ENCODE measurements at places on chromosomes 5 and 9.

GRCh38 chr5:123549256-123549904 lies 37.4 kb downstream of the CSNK1G3 start:
- no peak for DNase-seq
- H3K4me3 ChIP-seq = no peak overlapping the region
- no peak overlapping the region for H3K27ac ChIP-seq

- H3K4me1 ChIP-seq = peaks cover 37% of the 10 kb centered on the region
- H3K4me3 ChIP-seq = peak overlapping the region; percentile 99
- no peak for DNase-seq
Observed at GRCh38 chr9:128771094-128771721, 519 bp downstream of the ZER1 start.

DNA sequence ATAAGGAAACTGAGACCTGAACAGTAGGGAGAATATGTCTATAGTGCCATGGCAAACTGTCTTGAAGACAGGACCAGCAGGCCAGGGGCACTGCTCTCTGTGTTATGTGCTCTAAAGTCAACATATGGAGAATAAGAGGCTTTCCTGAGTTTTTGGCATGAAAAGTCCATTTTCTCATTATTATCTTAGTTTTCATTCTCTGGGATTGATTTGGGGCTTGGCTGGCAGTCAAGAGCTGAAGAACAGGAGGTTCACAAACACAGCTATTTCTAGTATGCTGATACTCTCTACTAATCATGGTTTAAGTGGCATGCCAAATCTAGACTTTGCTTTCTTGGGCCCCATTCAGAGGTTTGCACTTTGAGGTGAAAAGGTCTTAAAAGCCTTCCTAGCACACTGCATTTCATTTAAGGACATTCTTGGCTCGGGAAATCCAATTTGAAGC lies 404.4 kb downstream of the ZNF608 start:
- no peaks in the 10 kb centered on the region for H3K27me3 ChIP-seq
- H3K4me3 ChIP-seq = no peak overlapping the region
- peak overlapping the region; percentile 36 for H3K27ac ChIP-seq
- H3K36me3 ChIP-seq = no peaks in the 10 kb centered on the region
- peaks cover 7% of the 10 kb centered on the region for H3K4me1 ChIP-seq
- DNase-seq = no peak

DNA sequence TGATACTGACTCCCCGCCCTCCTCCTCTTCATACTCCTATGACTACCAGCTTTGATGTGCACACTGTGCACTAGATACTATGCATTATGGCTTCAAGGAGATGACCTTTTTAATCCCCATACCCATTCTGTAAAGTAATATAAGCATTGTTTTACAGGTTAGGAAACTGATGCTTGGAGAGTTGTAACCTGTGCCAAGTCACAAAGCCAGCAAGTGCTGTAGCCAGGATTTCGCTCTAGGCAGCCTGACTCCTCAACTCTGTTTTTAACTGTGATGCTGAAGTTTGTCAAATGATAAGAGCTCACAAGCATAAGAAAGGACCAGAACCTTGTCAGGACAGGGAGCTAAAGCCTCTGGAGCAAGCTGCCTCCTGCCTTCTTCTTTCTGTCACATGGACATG lies 461.3 kb downstream of the TMEM232 start:
- H3K4me1 ChIP-seq = no peaks in the 10 kb centered on the region
- no peaks in the 10 kb centered on the region for H3K27me3 ChIP-seq
- no peak overlapping the region for H3K4me3 ChIP-seq
- no peaks in the 10 kb centered on the region for H3K36me3 ChIP-seq

GRCh38 chr9:103941104-103941503 lies 153.0 kb upstream of the SMC2 start:
- H3K4me1 ChIP-seq = no peaks in the 10 kb centered on the region
- DNase-seq = no peak
- H3K36me3 ChIP-seq = no peaks in the 10 kb centered on the region

GRCh38 chr5:142455856-142456255 lies 131.0 kb upstream of the SPRY4 start:
- no peaks in the 10 kb centered on the region for H3K36me3 ChIP-seq
- H3K27me3 ChIP-seq = no peaks in the 10 kb centered on the region
- no peak overlapping the region for H3K27ac ChIP-seq
- H3K4me1 ChIP-seq = no peaks in the 10 kb centered on the region
- no peak for DNase-seq

DNA sequence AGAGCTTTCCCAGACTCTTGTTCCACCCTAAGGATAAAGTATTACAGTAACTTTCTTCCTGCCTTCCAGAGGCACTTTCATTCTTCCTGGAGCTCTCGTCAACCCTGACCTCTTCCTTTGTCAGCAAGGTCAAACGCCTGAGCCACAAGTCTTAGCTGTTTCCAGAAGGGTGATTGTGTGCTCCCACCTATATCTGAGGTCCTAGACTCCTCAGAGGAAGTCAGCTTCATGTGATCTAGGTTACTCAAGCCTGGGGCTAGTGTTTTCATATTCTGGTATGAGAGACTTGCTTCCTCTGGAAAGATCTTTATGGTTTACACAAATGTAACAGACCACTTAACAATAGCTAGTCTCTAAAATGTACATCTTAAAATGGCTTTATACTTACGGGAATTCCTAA lies 5.4 kb upstream of the FAM120A start:
- H3K27ac ChIP-seq = no peak overlapping the region
- no peak overlapping the region for H3K4me3 ChIP-seq
- H3K4me1 ChIP-seq = peaks cover 13% of the 10 kb centered on the region

Measured in esophagus squamous epithelium (tissue), 5 donors.